Neural progenitor cell (in vitro differentiated cells): ENCODE measurements at places on chromosomes 1 and 21. TPM values are rescaled to one million over a fixed set of nuclear protein-coding genes. Genes with fewer than 3 reads are reported as not detected.

Gene RGSL1
- not detected in 2 replicates for total RNA-seq

DNA sequence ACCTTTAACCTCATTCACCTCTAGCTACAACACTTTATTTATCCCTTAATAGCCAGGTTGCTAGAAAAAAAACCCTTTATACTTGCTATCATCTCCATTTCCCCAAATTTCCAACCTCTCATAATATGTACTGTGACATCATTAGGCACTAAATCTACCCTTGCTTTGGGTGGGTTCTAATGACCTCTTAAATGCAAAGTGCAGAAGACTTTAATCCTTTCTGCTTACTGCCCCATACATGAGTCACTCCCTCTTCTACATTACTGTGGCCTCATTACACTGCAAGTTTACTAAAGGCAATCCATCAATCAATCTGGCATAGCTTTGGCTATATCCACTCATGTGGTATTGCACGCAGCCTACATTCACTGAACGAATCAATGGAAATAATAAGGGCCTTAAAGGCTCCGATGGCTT lies 353.3 kb downstream of the SMYD3 start:
- no peak for DNase-seq

DNA sequence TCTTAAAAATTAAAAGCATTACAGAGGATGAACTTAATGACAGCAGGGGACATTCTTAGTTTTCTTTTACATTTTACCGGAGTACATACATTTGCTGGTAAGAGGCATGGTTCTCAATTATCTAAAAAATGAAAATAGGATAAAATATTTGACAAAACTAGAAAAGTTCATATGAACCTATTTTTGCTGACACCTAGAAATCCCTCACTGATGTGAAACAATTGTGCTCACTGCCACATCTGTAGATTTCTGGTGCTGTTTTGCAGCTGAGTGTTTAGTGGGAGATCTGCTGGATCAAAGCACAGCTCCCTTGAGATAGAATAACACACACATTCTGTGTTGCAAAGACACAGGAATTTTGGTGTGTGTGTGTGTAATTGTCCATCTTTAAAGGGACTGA lies 392.9 kb upstream of the B3GALT2 start:
- DNase-seq: no peak

DNA sequence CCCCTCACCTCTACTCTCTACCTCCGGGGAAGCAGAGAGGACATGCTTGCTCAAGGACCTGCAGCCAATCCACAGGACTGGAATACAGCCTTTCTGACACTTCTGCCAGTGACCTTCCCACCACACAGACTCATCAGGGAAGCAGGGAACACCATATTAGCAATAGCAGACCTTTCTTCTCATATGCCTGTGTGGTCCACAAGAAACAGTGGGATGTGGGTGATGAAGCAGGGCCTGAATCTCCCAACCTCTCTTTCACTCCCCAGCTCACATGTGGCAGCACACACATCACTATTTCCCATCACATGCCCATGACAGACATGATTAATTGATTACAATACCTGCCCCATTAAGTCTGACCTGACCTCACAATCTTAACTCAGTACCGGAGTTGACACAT lies 695.1 kb downstream of the MATN1 start:
- no peak for DNase-seq

DNA sequence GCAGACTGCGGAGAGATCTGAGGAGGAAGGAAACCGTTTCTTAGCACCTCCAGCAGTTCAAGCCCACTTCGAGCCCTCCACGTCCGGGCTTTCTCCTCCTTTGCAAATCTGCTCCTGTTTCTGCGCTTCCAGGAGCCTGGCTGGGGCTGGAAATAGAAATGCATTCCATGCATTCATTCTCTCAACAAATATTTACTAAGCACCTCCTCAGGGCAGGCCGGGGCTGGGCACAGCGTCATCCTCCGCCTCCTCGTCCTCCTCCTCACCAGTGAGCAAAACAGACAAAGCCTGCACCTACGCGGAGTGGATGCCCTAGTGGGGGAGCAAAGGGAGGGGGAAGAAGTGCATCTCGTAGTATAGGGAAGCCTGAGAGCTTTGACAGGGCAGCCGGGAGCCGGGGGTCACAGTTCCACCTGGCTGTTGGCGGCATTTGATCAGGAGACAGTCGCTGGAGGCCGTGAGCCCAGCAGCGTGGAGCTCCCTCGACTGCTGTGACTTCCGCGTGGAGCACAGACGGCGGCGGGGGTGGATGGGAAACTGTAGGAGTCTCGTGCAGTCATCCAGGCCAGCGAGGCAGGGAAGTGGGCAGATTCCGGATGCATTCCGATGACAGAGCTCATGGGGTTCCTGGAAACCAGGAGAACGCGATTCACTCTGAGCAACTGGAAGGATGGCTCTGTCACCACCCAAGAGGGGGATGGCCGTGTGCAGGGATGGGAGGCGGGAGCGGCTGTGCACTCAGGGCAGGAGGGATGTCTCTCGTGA lies 93.5 kb downstream of the SIK1 start:
- DNase-seq: peak; percentile 54

DNA sequence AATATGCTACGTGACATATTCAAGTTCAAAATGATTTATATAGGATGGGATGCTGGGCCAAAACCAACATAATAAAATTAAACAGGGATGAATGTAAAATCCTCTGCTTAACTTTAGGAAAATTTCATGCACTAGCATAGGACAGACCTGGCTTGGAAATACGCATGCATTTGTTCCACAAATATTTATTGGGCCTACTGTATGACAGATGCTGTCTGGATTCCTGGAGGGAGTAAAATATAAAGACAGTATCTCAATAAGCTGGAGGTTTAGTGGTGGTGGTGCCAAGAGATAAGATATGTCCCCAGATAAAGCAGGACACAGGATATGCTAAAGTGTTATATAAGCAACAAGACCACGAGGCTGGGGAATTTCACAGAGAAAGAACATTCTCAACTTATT lies 15.1 kb downstream of the RCSD1 start:
- no peak for DNase-seq

- no peak for DNase-seq
Measured at GRCh38 chr1:244839656-244840055, 4.2 kb downstream of the COX20 start.

- no peak for DNase-seq
Measured at GRCh38 chr1:165994107-165994506, 166.7 kb downstream of the UCK2 start.
